ENCODE measurements at places on chromosomes 6 and 20.

- no peak for DNase-seq
Observed at GRCh38 chr6:53461696-53462095, 83.2 kb downstream of the GCLC start.

- no peak for DNase-seq
Observed at GRCh38 chr20:24773751-24774201, 175.3 kb upstream of the CST7 start.

GRCh38 chr20:56422076-56422823 lies 10.2 kb downstream of the CASS4 start:
- no peak for DNase-seq

DNA sequence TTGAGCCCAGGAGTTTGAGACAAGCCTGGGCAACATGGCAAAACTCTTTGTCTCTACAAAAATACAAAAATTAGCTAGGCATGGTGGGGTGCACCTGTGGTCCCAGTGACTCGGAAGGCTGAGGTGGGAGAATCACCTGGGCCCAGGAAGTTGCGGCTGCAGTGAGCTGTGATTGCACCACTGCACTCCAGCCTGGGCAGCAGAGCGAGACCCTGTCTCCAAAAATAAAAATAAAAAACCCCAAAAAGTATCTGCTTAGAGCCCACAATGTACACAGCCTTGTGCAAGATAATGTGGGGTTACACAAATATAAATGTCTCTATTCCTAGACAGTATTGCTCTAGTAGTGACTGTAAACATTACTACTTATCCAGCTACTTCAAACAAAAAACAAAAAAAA lies 5.9 kb downstream of the ESF1 start:
- DNase-seq: no peak

DNA sequence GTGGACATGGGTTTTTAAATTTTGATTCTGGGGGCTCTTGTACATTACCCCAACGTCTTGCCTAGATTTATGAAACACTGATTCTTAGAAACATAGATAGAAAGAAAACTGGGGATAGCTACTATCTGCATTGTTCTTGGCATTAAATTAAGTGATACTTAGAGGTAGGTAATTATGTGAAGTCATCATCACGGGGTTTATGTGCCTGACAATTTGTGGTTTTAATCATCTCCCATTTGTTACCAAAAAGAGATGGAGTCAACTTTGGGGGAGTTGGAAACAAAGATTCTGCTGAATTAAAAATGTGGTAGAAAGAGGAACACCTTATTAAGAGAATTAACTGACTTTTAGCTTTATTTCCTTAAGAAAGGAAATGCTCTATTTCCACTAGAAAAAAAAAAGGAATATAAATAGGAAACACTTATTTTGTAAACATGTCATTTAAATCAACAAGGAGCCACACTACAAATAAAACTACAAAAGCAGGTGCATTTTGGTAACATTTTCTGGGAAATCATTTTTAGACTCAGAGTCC lies 5.6 kb downstream of the TNFAIP3 start:
- no peak for DNase-seq

- DNase-seq: no peak
Observed at GRCh38 chr6:36753671-36754405, 56.2 kb downstream of the RAB44 start.

DNA sequence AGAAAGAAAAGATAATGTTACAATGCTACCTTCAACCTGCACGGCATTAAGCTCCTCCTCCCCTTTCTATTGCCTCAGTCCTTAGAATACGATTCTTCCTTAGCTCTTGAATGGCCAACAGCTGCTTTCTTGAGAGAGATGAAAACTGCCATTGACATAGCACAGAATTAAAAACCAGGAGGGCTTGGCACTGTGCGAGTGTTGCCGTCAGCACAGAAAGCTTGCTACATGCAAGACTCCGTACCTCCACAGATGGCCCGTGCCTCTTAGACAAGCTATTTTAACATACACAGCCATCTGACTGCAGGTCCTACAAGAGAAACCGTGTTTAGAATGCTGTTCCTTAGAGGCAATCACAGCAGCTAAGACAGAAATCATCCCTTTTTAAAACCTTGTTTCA lies 51.7 kb downstream of the ALDH5A1 start:
- DNase-seq: no peak

DNA sequence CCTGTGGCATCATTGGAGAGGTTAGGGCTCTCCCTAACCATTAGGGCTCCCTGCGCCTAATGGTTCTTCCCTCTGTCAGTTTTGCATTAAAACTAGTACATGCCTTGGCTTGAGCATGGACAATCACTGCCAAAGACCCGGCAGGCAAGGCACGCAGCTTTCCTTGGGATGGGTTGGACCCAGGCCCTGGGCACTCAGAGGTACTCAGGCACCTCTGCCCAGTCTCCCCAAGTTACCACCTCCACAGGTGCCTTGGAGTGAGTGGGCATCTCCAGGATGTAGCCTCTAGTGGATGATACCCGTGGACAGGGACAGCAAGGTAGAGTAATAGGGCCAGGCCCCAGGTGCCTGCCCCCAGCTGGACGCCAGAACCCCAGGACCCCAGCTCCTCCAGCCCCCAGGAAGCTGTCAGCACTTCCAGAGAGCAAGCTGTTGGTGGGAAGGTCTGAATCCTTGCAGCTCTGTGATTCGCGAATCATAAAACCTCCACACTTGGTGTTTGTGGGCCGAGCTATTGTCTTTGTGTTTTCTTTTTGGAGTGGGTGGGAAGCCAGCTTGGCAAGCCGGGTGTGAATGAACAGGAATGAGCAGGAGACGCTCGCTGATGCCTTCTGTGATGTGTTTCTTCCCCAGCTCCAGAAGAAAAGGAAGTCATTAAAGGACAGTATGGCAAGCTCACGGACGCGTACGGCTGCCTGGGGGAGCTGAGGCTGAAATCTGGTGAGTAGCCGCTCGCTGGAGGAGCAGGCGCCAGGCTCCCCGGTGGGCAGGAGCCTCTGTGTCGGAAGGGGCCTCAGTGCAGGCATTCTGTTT lies 35.1 kb downstream of the SYNJ2 start:
- no peak for DNase-seq

GRCh38 chr6:1037430-1038202 lies 274.3 kb upstream of the FOXQ1 start:
- no peak for DNase-seq

DNA sequence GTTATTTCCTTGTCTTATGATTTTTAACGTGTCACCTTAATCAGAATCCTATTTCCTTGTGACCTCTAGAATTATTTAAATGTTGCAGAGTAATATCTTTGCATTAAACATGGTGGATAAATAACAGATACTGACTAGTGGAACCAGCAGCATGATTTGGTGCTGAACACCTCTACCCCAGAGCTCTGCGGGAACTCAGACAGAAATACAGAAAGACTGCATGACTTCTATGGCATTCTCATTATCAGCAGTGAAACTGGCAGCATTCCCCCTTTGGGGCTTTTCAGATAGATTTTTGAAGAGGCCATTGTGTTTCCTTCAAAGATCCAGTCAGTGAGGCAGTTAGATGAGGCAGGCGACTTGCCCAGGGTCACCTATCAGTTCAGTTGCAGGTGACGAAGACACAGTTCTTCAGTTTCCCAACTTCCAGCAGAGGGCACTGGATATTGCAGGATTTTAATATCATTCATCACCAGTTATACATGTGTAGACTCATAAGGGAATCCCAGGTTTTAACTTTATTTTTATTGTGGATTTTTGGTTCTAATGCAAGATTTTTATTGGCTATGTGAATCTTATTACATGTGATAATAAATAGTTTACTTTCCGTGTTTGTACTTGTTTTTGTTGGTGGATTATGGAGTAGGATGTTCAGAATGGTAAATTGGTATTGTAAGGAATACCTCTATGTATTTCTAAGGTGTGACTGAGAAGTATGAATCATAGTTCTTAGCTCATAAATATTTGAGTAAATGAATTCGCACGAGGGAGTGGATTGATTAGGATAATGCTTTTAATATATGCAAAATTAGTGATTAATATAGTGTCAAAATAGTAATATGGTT lies 81.3 kb downstream of the AFDN start:
- no peak for DNase-seq

DNA sequence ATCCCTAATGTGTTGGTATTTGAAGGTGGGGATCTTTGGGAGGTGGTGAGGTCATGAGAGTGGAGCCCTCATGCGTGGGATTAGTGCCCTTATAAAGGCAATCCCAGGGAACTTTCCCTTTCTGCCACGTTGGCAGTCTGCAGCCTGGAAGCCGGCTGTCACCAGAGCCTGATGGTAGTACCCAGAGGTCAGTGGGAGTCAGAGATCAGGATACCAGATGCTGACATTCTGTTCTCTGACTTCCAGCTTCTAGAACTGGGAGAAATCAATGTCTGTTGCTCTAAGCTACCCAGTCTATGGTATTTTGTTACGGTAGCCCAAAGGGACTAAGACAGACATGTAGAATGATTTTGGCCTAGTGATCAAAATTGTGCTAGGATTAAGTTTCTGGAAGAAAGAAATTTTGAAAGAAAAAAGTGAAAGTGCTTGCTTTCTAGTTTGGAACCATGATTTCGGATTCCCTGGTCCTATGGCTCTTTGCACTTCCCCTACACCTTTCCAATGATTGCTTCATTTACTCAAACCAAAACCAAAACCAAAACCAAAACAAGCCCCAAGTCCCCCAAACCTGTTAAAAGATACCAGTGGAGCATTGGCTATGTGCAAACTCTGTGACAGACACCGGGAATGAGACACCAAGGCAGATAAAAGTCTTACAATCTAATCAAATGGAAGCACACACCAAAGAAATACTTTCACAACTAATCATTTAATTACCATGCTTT lies 173.7 kb upstream of the ZNF217 start:
- no peak for DNase-seq

- no peak for DNase-seq
Observed at GRCh38 chr20:31846793-31847138, 1.4 kb upstream of the FOXS1 start.

GRCh38 chr20:38764567-38765318 lies 16.5 kb downstream of the ACTR5 start:
- peak; percentile 37 for DNase-seq

DNA sequence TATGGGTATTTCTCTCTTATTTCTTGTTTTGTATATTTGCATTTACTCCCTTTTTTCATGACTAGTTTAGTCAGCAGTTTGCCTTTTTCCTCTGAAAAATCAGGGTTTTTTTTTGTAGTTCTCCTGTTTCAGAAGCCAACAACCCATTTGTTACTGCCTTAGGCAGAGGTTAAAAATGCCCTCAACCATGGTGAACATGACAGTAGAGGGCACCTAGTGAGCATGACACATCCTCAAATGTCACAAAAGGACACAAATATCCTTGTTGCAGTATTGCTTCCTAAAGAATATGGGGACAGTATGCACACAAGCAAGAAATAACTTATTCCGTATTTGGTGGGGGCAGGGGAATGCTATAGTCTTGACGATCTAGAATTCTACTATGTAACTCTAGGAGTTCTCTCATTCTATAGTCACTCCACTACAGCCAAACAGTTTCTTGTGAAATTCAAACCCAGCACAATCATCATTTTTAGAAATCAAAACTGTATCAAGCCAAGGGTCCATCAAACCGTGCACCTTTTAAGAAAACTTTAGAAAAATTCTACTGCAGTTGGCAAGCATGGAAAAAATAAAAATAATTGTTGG lies 47.0 kb downstream of the GOPC start:
- DNase-seq: no peak

- DNase-seq: no peak
Observed at GRCh38 chr20:2301164-2301622, 5.4 kb downstream of the TGM3 start.

DNA sequence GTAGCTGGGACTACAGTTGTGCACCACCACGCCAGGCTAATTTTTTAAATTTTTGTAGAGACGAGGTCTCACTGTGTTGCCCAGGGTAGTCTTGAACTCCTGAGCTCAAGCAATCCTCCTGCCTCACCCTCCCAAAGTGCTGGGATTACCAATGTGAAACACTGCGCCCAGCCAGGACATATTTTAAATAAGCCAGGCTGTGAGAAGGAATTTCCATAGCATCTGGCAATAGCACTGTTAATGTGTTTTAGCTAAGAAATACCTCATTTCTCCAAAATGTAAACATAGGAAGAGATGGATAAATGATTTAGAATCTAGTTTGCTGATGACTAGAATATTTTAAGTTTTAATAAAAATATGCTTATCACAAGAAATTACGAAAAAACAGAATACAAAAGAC lies 27.0 kb upstream of the SLA2 start:
- DNase-seq: no peak

DNA sequence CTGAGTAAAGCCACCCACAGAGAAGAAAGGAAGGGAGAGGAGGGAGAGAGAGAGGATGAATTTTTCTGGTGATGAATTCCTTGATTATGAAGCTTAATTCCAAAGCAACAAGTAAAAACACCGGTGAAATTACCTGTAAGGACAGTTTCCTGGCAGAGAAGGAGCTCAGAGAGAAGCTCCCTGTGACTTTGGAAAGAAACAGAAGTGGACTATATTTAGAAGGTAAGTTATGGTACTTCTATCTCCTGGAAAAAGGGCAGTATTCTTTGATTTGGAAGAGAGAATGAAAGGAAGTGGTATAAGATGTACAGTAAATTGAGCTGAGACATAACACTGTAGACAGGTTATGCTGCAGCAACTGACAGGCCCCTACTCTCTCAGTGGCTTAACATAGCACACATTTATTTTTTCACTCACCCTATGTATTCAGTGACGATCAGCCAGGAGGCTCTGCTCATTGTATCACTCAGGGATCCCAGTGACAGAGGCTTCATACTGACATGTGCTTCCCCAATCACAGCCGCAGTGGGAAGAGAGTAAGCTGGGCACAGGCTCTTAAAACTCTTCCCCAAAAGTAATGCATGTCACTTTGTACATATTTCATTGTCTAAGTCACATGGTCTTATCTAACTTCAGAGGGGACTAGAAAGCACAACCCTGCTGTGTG lies 349.5 kb downstream of the BTBD9 start:
- no peak for DNase-seq

DNA sequence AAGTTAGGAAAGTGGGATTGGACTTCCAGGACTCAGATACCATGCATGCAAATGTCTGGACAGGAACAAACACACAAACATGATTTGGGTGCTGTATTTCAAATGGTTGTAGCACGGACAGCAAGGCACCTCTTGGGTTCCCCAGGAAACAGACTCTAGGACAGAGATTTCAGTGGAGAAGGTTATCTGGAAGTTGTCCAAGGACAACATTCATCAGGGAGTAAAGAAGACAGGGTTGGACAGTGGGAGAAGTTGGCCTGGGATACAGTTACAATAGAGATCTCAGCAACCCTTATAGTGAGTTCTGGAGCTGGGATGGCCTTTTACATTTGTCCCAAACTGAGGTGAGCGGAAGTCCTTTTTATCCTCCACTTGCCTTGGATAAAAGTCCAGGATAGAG lies 19.8 kb upstream of the TINAG start:
- DNase-seq: no peak

- peak; percentile 72 for DNase-seq
Observed at GRCh38 chr20:41316602-41317545, 657 bp downstream of the ZHX3 start.

- DNase-seq: no peak
Observed at GRCh38 chr6:21235162-21235561, 358.4 kb upstream of the SOX4 start.

DNA sequence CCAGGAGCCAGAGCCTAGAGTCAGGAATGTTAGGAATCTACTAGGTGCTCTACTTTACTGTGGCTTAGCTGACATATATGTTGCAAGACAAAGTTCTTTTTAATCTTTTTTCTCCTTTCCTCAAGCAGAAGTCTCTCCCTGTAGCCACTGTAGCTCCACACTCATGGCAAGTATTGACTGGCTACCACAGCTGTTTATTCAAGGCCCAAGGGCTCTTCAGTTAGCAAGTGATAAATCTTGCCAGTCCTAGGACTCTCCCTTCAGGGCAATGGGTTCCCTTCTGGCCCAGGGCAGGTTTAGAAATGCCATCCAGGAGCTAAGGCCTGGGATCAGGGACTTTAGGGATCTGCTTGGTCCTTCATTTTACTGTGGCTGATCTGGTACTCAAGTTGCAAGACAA lies 82.0 kb upstream of the TNFRSF21 start:
- DNase-seq: no peak
